ENCODE measurements at places on chromosomes 4 and X.
A peak's percentile ranks its signal among the peaks of the same experiment; 100 is the strongest.

DNA sequence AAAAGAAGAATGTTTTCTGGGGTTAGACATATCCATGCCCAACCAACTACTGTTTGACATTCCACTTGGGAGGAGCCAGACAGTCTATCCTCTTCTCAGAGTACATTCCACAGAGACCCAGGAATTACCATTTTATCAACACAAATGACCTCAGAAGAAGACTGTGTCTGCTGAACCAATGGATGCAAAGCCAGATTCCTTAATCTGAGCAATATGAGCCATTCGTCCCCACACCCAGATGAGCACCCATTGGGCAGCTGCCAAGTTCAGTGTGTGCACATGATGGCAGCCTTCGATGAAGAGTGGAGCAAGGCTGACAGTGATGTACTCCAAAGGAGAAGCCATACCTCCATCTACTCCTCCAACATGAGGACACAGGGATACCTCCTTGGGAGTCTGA, 111.3 kb downstream of the ZNF674 start:
- no peak for DNase-seq

DNA sequence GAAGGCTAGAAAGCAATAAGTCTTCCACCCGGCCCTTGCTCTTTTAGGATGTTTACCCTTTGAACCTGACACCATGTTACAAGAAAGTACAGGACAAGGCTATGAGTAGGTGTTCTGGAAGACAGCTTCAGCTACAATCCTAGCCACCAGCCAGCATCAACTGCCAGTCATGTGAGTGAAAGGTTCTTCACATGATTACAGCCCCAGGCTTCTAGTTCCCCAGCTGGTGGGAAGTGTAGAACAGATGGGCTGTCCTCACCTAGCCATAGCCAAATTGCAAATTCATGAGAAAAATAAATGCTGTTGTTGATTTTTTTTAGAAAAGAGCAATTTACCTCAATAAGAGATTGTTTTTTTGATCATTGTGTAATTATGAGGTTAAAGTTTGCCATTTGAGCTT, 60.8 kb downstream of the GRXCR1 start:
- DNase-seq: no peak

DNA sequence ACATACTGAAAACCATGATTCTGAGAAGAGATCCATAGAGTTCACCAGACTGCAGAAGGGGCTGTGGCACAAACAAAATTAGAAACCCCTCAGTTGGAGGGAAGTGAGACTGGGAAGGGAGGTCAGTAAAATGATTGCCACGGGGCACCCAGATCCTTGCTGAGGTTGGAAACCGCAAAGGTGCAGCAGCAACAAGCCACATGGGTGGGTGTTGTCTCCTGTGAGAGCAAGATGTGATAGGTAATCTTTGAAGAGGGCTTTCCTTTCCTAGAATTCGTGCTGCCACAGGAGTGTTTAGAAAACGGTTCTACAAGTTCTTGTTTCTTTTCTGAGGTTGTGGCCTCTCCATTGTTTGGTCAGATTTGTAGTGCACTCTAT, 85.5 kb downstream of the NFKB1 start:
- peak; percentile 39 for DNase-seq

- no peak for DNase-seq
These were observed 737.5 kb upstream of the NDST4 start for GRCh38 chr4:115850799-115851509.

GRCh38 chrX:52355108-52355507, 13.7 kb upstream of the XAGE2 start:
- DNase-seq: no peak

- DNase-seq: no peak
These were observed 34.4 kb downstream of the NEXMIF start for GRCh38 chrX:74890676-74891430.

- no peak for DNase-seq
These were observed 5.4 kb upstream of the ACSL1 start for GRCh38 chr4:184831153-184831552.

GRCh38 chrX:130173190-130173895, 1.6 kb downstream of the RAB33A start:
- peak; percentile 21 for DNase-seq

Data from CD4-positive, alpha-beta T cell treated with Interleukin-6 for 4 hours (primary cell).